ENCODE measurements at places on chromosomes 7 and 10.
A peak's percentile ranks its signal among the peaks of the same experiment; 100 is the strongest.

- DNase-seq = no peak
Observed at GRCh38 chr7:156475666-156476065, 164.9 kb upstream of the RNF32 start.

- no peak for DNase-seq
Observed at GRCh38 chr7:80609751-80610150, 28.7 kb upstream of the CD36 start.

GRCh38 chr10:60883187-60883586 lies 60.8 kb downstream of the RHOBTB1 start:
- DNase-seq = no peak

DNA sequence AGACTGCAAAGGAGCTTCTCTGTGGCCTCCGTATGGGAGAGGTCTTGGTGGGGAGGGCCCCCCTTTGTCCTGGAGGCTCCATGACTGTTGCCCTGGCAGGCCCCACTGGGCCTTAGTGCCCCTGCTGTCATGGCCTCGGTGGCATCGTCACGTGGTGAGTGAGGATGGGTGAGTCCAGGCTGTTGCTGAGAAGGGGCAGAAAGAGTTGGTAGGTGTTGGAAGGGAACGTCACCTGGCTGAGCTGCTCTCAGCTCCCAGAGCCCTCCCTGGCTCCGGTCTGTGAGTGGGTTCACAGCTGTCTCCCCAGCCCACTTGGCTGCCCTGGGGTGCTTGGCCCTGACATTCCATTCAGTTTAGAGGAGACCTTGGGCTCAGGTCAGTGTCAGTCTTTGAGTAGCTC lies 16.1 kb downstream of the SFRP5 start:
- no peak for DNase-seq

GRCh38 chr7:54955696-54956420 lies 63.0 kb upstream of the EGFR start:
- no peak for DNase-seq

DNA sequence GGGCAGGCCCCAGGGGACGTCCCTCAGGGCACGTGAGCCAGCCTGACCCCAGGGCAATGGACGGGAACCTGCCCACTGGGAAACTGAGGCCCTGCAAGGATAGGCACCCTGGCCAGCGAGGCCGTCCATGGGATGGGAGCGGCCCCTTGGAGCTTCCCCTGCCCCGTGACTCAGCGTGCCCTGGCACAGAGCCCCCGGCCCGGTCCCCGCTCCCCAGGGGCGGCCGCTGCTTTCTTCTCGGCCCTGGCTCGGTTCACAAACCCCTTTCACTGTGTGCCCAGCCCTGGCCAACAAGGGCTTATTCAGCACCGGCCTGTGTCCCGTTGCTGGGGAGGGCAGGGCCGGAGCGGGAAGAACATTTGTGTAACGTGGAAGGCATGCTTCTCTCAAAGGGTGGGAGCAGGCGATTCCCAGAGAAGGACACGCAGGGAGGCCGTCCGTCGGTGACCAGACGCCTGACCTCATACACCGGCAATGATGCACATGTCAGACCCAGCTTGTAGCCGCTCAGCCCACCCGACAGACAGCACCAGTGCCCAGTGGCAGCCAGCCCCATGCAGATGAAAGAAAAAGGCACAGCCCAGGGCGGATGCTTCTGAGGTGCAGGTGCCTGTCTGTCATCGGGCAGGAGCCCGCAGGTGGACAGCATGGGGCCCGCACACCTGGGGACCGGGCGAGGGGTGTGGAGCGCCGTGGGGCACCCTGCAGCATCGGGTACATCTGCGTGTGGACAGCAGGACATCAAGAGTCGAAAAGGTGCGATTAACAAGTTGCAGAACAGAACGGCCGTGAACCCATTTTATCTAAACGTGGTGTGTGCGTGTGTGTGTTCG lies 94.5 kb downstream of the PDGFA start:
- no peak for DNase-seq

DNA sequence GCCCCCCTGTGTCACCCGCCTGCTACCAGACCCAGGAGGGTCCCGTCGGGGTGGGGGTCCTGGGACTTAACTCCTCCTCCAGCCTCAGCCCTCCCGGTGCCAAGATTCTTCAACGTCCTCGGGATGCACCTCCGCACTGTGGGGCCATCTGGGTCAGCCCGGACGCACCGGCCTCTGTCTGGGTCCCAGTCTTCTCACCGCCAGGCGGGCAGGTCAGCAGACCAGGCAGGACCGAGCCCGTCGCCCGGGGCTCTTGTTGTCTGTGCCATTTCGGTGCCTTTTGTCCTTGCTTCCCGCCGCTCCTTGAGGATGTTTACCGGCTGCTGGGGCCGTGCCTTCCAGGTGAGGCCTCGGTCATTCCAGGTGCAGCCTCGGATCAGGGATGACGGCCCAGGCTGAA lies 32.1 kb upstream of the PSMG3 start:
- no peak for DNase-seq

GRCh38 chr10:14995964-14996565 lies 36.9 kb downstream of the MEIG1 start:
- no peak for DNase-seq

DNA sequence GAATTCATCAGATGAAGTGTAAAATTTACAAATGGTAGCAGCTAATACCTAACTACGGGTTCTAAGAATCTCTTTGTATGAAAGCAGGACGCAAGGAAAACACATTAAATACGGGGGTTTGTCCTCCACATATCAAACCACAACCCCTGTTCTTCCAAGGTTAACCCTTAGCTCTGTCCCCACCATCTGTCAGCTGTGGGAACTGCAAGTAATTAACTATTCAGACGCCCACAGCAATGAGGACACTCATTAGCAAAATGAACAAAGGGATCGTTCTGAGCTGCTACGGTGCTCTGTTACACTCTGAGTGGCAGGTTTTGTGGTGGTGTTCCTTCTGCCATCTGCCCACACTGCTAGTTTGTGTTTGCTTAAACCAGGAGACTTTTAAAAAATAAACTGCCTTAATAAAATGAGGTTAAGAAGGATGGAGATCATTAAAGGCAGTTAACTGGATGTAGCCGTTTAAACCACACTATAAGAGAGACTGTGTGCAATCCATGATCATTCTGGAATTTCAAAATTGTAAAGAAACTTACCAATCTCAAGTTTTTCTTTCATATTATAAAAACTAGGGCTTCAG lies 51.4 kb downstream of the C10orf67 start:
- DNase-seq = no peak

- DNase-seq = no peak
Observed at GRCh38 chr10:99435986-99436638, 5.7 kb upstream of the GOT1 start.

- peak; percentile 57 for DNase-seq
Observed at GRCh38 chr7:41709621-41710020, 6.7 kb upstream of the INHBA start.

GRCh38 chr7:107138696-107139420 lies 29.9 kb upstream of the HBP1 start:
- no peak for DNase-seq

DNA sequence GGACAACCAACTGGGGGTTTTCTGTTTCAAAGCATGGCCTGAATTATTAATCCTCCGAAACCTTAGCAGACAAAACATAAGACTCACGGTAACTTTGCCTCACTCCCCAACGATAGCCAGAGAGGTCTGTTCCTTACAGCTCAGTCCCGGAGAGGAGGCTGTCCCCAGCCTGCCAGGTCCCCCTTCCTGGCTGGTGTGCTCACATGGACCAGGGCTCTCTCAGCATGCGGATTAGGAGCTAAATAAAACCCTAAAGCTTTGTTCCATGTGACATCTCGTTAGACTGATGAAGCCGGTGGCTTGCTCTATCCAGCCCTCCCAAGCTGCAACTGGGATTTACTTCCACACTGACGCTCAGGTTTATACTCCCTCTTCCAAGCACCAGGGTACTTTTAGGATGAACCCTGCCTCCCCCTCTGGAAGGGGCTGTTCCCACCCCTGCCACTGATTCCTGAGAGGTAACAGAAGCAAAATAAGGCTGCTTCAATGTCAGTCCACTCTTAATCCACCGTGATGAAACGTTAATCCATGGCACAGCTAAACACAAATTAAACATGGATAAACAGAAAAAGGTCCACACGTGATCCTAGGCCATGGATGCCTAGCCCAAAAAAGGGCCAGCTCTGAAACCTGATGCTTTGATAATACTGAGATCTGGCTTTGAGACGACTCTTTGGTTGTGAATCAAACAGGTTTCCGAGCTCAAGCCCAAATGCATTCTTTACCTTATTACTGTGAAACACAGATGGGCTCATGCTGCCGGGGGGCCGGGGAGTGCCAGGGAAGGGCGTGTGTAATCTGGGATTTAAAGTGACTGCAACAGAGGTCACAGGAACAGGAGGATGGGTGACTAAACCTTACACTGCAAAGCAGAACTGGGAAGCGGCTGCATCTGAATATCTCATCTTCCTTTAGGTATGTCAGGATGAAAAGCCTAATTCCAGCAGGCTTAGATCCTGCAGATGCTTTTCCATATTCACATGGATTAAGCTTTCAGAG lies 86.2 kb downstream of the ZRANB1 start:
- no peak for DNase-seq

- DNase-seq = no peak
Observed at GRCh38 chr10:20202337-20202736, 386.1 kb downstream of the PLXDC2 start.

GRCh38 chr7:114874170-114874569 lies 47.7 kb upstream of the MDFIC start:
- DNase-seq = no peak

DNA sequence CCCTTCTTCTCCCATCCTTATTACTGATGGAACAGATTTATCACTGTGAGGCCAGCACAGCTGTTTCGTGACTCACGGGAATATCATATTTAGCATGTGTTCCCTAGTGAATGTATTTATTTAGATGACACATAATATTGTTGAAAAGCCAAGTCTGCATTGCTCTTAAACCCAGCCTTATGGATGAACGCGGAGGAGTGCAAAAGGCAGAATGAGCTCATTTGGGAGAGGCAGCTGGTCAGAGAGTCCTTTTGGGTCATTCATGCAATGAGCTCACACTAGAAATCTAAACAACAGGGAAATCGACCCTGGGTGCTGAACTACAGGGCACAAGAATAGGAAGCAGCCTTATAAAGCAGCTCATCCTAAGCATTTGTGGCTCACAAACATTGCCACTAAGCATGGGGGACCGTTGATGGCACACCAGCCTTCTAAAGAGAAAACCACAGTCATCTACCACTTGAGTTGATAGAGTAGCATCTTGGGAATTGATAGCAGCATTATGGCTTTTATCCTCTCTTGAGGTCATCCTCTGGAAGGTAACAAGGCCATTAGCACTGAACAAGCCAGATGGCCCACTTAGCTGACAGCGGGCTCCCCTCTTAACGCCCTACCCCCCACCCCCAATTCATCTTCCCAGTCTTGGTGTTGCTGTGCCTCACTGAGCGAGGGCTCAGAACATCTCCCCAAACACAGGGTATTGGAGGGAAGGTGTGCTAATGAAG lies 32.9 kb upstream of the SDK1 start:
- peak; percentile 32 for DNase-seq

- no peak for DNase-seq
Observed at GRCh38 chr10:88851706-88852105, at the start of gene ANKRD22. Gene ANKRD22, minus strand, starts transcription at chr10:88851844. Its CDS starts 237 bp downstream, at chr10:88851607.

DNA sequence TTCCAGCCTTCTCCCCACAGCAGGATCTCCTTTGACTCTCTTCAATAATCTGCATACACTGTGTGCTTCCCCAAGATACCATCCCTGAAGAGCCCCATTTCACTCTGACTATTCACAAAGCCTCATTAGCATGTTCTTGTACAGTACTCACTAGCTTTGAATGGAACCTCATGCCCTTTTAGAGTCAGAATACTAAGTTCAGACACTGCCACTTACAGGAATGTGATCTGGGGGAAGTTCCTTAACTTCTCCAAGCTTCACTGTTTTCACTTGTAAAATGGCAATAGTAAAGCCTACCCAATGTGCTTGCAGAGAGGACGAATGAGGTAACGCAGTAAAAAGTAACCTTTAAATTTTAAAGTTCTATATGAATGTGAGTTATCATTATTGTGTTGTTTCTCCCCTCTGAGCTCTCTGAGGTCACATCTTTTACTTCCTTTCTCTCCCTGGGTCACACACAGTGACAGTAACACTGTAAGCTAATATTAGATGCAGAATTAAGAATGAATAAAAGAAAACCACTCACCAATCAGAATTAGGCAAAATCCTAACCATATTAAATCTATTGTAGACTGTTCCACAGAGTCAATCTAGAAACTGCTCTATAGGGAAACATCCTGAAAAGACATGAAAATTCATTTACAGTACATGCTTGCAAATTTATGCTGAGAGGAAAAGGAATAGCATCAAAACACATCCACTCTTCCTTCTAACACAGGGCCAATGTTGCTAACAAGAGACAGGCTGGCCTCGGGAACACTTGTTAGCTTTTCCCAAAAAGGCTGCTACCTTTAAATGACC lies 64.2 kb upstream of the IL6 start:
- no peak for DNase-seq

DNA sequence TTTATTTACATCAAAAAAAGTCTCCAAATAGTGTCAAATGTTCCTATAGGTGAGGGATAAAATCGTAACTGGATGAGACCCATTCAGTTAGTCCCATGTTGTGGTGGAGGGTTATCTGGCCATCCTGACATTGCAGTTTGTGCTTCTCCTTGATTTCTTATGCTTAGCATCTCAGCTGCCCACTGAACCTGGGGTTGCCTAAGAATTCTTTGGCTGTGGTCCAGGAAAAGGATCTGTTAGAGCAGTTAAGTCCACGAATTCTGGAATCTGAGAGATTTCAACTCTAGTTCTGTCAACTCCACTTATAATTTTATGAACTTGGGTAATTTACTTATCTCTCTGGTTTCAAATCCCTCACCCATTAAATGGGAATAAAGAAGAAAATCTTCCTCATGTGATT lies 1673.4 kb downstream of the REEP3 start:
- no peak for DNase-seq

GRCh38 chr10:62916141-62916603 lies 100.0 kb upstream of the EGR2 start:
- peak; percentile 59 for DNase-seq

- no peak for DNase-seq
Observed at GRCh38 chr10:90817128-90817889, 40.5 kb downstream of the HTR7 start.

DNA sequence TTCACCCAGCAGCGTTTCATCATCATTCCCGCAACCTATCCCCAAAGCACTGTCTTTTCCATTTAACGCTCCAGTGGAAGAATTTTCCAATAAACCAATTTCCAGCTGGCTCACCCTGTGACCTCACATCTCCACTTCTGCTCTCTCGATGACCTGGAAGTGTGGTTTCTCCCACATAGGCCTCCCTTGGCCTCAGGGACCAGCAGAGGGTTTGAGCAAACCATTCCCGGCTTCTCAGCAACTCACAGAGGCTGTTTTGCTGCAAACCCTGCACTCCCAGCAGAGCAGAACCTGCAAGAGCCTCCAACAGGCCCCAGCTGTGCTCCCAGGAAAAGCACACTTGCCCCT lies 523.0 kb upstream of the FOXK1 start:
- no peak for DNase-seq

GRCh38 chr7:75984130-75985008 lies 10.0 kb downstream of the TMEM120A start:
- DNase-seq = no peak

GRCh38 chr7:51114501-51114900 lies 202.1 kb downstream of the COBL start:
- no peak for DNase-seq

- DNase-seq = no peak
Observed at GRCh38 chr10:112369495-112370423, 4.2 kb upstream of the ACSL5 start.
